Naive B cell (primary cell): ENCODE measurements at places on chromosomes 7 and 10. TPM values are rescaled to one million over a fixed set of nuclear protein-coding genes. Genes with fewer than 3 reads are reported as not detected.

The ATG9B gene
- 11.2 TPM for polyA plus RNA-seq

DNA sequence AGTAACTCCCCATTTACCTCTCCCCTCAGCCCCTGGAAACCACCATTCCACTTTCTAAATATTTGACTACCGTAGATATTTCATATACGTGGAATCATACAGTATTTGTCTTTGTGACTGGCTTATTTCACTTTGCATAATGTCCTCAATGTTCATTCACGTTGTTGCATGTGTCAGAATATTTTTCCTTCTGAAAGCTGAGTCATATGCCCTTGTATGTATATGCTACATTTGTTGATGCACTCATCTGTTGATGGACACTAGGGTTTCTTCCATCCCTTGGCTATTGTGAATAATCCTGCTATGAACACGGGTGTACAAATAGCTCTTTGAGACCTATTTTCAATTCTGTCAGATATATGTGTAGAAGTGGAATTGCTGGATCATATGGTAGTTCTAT is 25.8 kb upstream of the TSPAN13 start:
- no peak for DNase-seq
- no peaks in the 10 kb centered on the region for H3K27me3 ChIP-seq
- no peak overlapping the region for H3K4me3 ChIP-seq
- H3K27ac ChIP-seq: no peak overlapping the region
- H3K36me3 ChIP-seq: no peaks in the 10 kb centered on the region

DNA sequence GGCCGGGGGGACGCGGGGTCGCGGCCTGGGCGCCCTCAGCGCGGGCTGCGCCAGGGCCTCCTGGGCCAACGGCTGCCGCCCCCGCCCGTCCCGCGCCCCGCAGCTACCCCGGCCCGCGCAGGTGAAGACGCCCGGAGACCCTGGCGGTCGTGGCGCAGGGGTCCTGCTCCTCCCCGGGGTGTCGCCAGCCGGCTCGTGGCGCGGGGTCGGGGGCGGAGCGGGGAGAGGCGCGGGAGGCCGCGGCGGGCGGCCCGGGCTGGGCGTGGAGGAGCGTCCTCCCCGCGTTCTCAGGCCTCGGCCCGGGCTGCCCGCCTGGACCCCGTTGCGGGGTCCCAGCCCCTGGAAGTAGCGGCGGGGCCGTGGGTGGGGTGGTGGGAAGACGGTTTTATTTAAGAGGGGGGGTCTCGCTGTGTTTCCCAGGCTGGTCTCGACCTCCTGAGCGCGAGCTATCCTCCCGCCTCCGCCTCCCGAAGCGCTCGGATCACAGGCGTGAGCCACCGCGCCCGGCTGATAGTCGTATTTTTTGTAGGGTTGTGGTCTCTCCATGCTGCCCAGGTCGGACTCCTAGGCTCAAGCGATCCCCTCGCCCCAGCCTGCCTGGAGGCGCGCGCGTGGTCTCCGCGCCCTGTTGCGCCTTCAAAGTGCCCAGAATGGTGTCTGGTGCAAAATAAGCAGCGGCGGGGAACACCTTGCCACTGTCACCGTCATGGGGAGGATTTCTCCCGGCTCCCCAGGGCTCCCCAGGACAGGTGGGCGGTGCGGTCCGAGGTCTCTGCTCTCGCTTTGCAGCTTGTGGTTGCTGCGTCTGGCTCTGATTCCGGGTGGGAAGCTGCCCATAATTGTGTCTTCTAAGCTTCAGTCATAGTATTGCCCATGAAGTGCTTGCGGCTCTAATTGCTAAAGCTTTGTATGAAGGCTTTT is 15.3 kb upstream of the SUN1 start:
- DNase-seq: no peak
- H3K27me3 ChIP-seq: no peaks in the 10 kb centered on the region
- H3K27ac ChIP-seq: peak overlapping the region; percentile 84
- H3K4me1 ChIP-seq: peaks cover 52% of the 10 kb centered on the region
- H3K4me3 ChIP-seq: peak overlapping the region; percentile 92
- H3K36me3 ChIP-seq: no peaks in the 10 kb centered on the region

DNA sequence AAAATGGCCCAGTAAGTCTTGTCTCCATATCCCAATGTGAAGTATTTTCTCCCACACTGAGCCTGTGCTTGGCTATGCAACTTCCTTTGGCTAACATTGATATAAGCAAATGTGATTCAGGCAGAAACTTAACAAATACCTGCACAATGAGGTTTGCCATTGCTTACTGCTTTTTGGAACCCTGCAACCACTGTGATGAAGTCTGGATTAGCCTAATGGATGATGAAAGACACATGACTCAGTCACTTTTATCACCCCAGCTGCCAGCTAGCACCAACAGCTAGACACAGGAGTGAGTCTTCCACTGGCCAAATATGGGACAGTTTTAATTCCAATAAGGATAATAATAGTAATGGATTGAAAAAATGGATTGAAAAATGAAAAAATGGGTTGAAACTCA is 854.5 kb downstream of the GRM8 start:
- H3K4me1 ChIP-seq: no peaks in the 10 kb centered on the region
- no peaks in the 10 kb centered on the region for H3K36me3 ChIP-seq
- no peak overlapping the region for H3K4me3 ChIP-seq
- no peaks in the 10 kb centered on the region for H3K27me3 ChIP-seq
- H3K27ac ChIP-seq: no peak overlapping the region

- DNase-seq: no peak
- no peaks in the 10 kb centered on the region for H3K4me1 ChIP-seq
- H3K27me3 ChIP-seq: peaks cover 7% of the 10 kb centered on the region
- no peak overlapping the region for H3K27ac ChIP-seq
- no peaks in the 10 kb centered on the region for H3K36me3 ChIP-seq
Measured at GRCh38 chr10:70780772-70781171, 4.4 kb downstream of the TBATA start.
